ENCODE measurements at places on chromosomes 5 and 9.

- DNase-seq = no peak
Measured at GRCh38 chr9:13459071-13459470, 179.6 kb upstream of the MPDZ start.

DNA sequence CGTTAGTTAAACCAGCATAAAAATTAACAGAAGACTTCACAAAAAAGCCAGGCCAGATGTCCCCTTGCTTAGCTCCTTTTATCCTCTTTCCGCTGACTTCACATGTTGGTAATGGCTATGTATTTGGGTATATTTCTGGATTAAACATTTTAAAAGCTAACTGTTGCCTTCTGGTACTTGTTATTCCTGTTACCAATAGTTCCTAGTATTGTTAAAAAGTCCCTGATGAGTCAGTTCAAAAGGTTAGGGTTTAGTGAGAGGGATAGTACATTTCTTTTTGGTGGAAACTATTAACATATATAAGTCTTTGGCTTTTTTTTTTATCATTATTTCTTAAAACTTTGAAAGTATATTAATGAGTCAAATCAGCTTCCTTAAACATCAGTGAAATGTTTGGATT, 103.2 kb upstream of the ELL2 start:
- DNase-seq = no peak

DNA sequence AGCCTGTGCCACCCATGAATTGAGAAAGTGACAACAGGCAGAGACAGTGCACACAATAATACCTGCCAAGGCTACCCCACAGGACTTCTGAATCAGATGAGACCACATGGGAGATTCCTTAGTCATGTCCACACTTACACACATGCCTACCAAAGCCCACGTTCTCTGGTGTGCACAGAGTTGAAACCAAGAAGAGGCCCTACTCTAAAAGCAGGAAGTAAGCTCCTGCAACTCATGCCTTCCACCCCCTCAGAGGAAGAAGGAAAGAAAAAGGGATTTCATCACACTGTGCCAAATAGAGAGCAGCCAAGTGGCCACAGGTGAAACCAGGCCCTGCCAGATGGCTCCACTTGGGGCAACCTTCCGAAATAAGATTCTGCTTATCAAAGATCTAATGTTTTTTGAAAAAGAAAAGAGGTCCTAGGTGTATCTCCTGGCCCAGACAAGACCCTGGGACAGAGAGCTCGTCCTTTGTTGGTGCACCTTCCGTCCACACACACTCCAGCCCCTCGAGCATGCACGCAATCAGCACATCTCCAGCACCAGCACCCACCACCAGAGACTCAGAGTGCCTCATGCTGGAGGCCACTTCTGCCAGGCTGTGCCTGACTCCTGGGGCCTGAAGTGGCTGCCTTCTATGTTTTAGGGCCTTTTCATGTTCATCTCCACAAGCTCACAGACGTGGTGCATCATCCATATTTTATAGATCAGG, 114.6 kb upstream of the SPOCK1 start:
- DNase-seq = no peak

DNA sequence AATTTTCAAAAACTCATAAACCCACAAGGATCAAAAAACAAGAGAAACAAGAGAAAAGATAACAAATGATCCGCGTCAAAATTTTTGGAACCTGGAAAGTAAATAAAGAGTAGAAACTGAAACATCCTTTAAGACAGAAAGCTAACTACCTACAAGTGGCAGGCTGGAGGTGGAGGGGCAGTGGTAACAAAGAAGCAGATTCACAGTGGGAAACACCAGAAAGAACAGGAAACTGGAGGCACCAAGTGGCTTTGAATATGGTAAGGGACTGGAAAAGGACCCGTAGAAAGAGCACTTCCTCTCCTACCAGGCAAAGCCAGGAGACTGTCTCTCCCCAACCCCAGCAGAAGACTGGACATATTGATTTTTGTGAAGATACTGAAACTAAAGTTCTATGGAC, 100.6 kb upstream of the TARS1 start:
- DNase-seq = no peak

DNA sequence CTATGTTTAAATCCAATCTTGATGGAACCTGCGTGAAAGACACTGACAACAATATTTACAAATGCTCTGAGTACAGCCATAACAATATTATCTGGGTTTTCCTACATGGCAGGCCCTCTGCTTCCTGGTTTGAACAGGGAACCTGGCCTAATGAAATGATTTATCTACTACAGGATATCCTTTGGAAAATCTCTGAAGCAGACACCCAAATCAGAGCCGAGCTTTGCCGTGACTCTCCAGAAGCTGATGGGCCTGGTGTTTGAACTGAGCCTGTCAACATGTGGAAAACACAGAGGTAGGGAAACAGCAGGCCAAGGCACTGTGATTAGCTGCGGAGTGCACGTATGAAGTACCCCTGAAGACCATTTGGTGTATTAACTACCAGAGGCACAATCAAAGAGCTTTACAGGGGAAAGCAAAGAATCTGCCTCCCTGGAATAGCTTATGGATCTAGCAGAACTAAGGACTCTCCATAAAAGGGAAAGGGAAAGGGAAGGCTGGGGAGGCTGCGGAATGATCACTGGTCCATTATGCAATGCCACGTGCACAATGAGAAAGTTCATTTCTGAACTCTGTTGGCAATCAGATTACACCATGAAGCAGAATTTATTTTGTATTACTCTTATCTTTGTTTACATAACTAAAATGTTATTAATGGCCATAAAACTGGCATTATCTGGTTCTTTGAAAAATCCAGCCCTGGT, 321.9 kb downstream of the EBF1 start:
- DNase-seq = no peak

DNA sequence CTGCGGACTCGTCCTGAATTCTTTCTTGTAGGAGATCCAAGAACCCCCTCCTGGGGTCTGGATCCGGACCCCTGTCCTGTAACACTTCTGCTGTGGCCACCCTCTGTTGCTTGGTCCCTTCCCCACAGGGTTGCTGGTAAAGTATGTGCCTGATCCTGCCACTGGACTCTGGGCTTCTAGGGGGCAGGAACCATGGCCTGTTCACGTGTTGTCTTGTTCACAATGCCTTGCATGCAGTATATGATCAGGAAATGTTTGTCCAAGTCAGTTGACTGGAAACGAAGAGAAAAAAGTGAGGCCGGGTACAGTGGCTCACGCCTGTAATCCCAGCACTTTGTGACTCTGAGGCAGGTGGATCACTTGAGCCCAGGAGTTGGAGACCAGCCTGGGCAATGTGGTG, 139.3 kb upstream of the ALDH1B1 start:
- DNase-seq = no peak

DNA sequence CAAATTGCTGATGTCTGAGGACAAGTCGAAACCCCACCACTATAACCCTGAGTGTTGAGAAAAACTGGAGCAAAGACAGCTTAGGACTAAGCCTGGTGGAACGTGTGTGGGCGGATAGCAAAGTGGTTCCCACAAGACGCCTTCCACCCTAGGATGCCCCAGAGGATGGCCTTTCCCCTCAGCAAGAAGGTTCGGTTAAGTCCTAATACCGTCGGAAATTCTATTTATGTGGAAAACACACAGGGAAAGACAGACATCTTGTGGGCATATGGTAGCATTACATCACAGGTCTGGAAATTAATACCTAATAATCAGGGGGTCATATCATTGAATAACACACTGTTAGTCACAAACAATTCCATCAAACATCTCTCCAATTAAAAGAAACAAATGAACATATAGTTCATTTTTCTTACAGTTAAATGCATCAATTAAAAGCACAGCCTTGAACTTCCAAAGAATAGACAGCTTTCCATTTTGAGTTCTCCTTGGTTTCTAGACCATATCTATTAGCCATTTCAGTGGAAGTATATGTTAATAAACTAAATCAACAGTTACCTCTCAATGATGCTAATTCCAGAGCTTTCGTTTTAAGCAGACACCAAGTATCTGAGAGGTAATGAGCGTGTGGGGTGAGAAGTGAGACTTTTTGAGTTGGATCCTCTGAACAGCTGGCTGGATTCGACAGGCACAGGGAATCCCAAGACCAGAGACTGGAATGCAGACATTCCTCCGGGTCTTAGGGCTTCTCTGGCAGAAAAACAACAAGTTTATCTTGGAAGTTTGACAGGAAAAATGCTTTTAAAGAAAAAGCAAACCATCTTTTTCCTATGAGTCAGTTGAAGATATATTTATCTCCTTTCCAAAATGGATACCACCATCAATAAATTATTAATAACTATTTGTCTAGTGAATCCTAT, 2.9 kb upstream of the ICE1 start:
- peak; percentile 74 for DNase-seq

All from astrocyte of the spinal cord (primary cell).